ENCODE measurements at places on chromosomes 11 and 22. TPM values are rescaled to one million over a fixed set of nuclear protein-coding genes. Genes with fewer than 3 reads are reported as not detected.

Gene OR5B21
- 0.42 TPM for total RNA-seq

Gene BACE1
- 2.9 TPM for total RNA-seq

Gene SLC29A2
- 8.5 TPM for total RNA-seq

Gene CNIH2
- 2.8 TPM for total RNA-seq

Gene MS4A3
- total RNA-seq, result not detected

Gene DNAJB13
- total RNA-seq, result 0.44 TPM

Gene UPB1
- not detected for total RNA-seq

Gene OR52B6
- not detected for total RNA-seq

DNA sequence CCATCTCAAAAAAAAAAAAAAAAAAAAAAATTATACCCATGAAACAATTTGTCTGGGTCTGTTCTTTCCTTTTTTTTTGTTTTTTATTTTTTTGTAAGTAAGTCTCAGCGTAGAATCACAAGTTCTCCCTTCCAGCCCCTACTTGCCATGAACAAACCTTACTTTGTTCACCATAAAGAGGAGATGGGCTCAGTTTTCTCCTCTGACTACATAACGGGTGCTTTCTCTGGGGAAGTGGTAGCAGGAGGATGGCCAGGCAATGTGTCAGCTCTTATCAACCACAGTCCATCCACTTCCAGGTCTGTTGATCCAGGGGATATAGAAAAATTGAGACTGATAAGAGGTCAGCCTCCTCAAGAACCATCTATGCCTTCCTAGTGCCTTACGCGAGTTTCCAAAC lies 11.0 kb downstream of the ASCC2 start:
- no peak for DNase-seq

DNA sequence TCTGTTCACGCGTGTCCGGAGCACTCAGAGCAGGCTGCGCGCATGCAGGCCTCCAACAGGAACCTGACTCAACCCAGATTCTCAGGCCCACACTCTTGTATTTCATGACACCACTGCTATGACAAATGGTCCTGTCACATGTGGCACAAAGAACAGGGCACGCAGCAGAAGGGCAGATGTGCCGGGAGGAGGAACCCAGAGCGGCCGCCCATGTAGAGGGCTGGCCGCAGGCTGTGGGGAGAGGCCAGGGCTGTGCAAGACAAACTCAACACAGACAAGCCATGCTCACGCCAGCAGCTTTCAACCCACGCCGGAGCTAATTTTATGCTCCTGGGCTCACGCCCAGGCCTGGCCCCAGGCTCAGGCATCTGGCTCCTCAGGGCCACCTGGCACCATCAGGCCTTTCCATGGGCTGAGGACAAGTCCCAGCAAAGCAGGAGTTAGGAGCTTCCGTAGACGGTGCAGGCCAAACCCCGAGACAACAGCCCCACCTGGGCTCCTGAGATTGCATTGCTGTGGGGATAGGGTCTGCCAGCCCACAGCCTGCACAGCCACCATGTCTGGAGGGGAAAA lies 40.0 kb downstream of the DUSP8 start:
- DNase-seq, result no peak

GRCh38 chr11:78350091-78350645 lies 67.5 kb downstream of the GAB2 start:
- no peak for DNase-seq

GRCh38 chr22:40183029-40183581 lies 5.4 kb downstream of the TNRC6B start:
- DNase-seq, result no peak

DNA sequence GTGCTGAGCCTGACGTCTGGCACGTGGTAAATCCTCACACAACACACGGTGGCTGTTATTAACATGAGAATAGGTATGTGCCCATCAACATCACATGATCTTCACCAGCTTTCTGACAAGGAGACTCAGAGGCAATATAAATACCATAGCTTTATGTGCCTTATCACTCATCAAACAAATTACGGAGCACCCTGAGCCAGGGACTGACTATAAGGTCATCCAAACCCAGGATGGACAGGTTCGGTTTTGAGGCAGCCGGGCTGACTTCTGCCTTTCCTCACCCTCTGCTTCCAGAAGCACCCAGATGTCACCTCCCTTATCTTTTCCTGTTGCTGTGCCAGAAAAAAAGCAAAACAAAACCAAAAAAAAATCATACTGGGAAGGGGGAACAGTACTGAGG lies 5.7 kb upstream of the PLAAT3 start:
- no peak for DNase-seq

Data from CD8-positive, alpha-beta memory T cell (primary cell).